ENCODE measurements at places on chromosomes 16 and 17. TPM values are rescaled to one million over a fixed set of nuclear protein-coding genes. Genes with fewer than 3 reads are reported as not detected.

DNA sequence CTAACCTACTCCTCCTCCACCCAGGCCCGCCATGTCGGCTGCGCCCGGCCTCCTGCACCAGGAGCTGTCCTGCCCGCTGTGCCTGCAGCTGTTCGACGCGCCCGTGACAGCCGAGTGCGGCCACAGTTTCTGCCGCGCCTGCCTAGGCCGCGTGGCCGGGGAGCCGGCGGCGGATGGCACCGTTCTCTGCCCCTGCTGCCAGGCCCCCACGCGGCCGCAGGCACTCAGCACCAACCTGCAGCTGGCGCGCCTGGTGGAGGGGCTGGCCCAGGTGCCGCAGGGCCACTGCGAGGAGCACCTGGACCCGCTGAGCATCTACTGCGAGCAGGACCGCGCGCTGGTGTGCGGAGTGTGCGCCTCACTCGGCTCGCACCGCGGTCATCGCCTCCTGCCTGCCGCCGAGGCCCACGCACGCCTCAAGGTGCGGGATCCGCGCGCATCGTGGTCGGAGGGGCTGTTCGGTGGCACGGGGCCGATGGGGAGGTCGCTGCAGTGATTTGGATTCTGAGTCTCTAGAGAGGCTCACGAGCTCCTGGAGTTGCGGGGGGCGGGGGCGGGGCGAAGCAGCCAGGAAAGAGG lies 878 bp downstream of the TRIM72 start:
- no peaks in the 10 kb centered on the region for H3K4me1 ChIP-seq
- no peak for DNase-seq
- no peaks in the 10 kb centered on the region for H3K27me3 ChIP-seq
- H3K36me3 ChIP-seq, result no peaks in the 10 kb centered on the region
- H3K4me3 ChIP-seq, result no peak overlapping the region
- no peak overlapping the region for H3K27ac ChIP-seq

- no peaks in the 10 kb centered on the region for H3K36me3 ChIP-seq
- no peak for DNase-seq
- H3K27me3 ChIP-seq, result no peaks in the 10 kb centered on the region
Observed at GRCh38 chr17:70796757-70797156, 627.4 kb downstream of the KCNJ2 start.

Gene TMIGD1
- not detected for total RNA-seq

Gene HLF
- 12.4 TPM for total RNA-seq

Gene MARCHF10
- total RNA-seq, result not detected

GRCh38 chr17:20123209-20123608 lies 114.0 kb downstream of the SPECC1 start:
- H3K36me3 ChIP-seq, result no peaks in the 10 kb centered on the region
- H3K4me3 ChIP-seq, result no peak overlapping the region
- no peaks in the 10 kb centered on the region for H3K4me1 ChIP-seq
- no peak for DNase-seq
- no peak overlapping the region for H3K27ac ChIP-seq

DNA sequence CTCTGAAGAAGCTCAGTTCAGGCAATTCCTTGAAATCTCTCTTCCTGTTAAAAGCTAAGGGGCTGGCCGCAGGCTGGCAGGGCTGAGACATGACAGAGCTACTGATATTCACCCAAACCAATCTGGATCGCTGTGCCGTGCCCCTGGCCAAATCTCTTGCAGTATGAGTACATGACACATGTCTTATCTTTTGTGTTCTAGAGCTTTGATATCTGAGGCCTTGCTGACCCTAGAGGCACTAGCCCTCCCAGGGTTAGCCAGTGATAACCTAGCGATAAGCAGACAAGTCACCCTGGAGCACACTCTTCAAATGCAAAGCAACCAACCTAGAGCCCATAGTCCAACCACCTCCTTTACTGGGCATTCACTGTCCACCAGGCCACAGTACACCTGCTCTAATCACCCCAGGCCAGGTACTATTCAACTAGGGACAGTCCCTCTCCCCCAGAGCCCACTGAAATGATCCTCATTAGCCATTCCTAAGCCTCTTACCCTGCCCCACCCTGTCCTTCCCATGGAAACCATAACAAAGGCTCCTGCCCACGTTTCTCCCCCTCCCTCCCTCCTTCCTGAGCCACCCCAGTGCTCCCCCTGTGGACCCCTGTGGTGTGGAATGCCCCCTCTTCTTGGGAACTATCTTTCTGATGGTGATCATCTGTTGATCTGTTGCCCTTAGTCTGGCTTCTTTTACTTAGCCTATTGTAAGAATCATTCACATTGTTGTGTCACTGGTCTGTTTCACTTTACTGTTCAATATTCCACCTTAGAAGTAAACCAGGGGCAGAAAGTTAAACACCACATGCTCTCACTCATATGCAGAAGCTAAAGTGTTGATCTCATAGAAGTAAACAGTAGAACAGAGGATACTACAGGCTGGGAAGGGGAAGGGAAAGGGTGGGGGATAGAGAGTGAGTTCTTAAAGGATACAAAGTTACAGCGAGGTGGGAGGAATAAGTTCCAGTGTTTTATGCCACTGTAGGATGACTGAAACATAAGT lies 52.5 kb downstream of the TEKT5 start:
- no peaks in the 10 kb centered on the region for H3K4me1 ChIP-seq
- no peaks in the 10 kb centered on the region for H3K27me3 ChIP-seq
- DNase-seq, result peak; percentile 63
- no peak overlapping the region for H3K27ac ChIP-seq
- no peaks in the 10 kb centered on the region for H3K36me3 ChIP-seq

DNA sequence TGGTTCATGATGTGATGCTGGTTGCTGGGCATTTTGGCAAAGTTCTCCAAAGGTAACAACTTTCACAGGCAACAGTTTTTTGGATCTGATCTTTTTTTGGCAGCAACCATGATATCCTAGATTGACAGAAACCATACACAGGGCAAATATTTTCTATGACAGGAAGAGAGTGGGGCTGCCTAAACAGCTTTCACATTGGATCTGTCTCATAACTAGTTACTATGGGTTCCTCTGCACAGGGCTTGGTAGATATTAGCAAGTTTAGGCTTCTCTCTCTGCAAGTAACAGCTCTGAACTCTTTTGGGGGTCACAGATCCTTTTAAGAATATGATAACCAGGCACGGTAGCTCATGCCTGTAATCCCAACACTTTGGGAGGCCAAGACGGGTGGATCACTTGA lies 28.6 kb downstream of the COG4 start:
- no peak overlapping the region for H3K27ac ChIP-seq
- H3K4me3 ChIP-seq, result no peak overlapping the region

Gene MAP2K4
- 34.3 TPM for total RNA-seq

DNA sequence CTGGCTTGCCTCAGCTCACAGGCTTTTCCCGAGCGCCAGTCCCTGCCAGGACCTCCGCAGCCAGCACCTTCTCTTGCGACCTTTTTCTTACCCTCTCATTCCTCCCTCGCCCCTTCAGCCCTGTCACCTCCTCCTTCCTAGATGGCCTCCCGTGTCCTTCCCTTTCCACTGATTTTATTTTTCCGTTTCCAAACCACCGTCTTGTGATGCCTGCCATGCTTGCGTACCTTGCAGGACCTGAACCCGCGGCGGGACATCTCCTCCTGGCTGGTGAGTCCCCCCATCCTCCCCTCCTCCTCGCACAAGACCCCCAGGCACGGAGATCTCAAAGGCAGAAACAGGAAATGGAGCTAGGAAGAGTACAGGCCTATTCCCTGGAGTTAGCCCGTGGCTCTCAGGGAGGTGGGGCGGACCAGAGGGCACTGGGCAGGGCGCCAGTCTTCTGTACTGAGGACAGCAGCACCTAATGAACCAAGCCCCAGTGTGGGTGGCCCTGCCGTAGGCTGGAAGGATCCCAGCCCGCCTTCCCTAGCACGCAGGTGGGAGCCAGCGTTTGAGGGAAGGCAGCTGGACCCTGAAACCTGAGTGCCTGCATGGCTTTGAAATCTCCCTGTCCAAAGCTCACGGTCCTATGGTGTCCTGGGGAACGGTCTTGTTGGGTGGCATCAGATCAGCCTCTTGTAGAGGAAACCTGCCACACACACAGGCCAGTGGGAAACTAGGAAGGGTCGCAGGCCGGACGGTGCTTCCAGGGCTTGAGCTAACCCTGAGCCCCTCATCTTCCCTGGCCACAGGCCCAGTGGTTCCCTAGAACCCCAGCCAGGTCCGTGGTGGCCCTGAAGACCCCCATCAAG lies 612 bp downstream of the CISD3 start:
- peak overlapping the region; percentile 65 for H3K27ac ChIP-seq
- no peaks in the 10 kb centered on the region for H3K27me3 ChIP-seq
- H3K36me3 ChIP-seq, result no peaks in the 10 kb centered on the region
- H3K4me3 ChIP-seq, result peak overlapping the region; percentile 69
- peak; percentile 89 for DNase-seq

- no peaks in the 10 kb centered on the region for H3K27me3 ChIP-seq
- no peak for DNase-seq
- H3K4me3 ChIP-seq, result peak overlapping the region; percentile 55
Observed at GRCh38 chr17:74211912-74212208, 1.5 kb upstream of the TTYH2 start.

Gene SPATA2L
- total RNA-seq, result 9.1 TPM

GRCh38 chr16:25888868-25889267 lies 197.1 kb downstream of the HS3ST4 start:
- H3K4me1 ChIP-seq, result no peaks in the 10 kb centered on the region
- H3K27ac ChIP-seq, result no peak overlapping the region
- H3K4me3 ChIP-seq, result no peak overlapping the region
- no peaks in the 10 kb centered on the region for H3K36me3 ChIP-seq

Gene TRIM65
- total RNA-seq, result 15.1 TPM

Gene PFN1
- 554 TPM for total RNA-seq

Gene KCNH4
- total RNA-seq, result 0.32 TPM
